Hepatocyte (in vitro differentiated cells): ENCODE measurements at places on chromosomes 3 and 15.

GRCh38 chr15:43509660-43510199, 7.7 kb upstream of the MAP1A start:
- peak; percentile 39 for DNase-seq

DNA sequence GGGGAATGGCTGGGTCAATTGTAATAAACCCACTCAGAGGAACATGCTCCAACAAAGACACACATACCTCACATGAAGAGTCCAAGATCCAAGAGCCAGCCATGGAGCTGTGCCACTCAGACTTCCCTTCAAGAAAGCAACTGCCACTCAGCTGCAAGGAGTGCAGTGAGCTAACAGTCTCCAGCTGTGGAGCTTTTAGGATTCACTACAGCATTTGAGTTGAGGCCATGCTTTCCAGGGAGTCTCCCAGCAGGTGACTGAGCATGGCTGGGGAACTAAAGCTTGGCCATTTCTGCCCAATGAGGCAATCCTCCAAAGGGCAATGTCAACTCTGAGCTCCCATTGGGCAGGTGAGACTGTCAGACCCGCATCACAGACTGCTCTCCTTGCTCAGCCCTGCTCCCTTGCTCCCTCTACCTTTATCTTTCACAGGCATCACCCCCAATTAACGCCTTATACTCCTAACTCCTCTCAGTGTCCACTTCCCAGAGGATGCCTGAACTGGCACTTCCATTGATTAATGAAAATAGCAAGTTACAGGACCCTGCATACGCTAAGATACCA, 165.3 kb upstream of the CTNNB1 start:
- no peak for DNase-seq

DNA sequence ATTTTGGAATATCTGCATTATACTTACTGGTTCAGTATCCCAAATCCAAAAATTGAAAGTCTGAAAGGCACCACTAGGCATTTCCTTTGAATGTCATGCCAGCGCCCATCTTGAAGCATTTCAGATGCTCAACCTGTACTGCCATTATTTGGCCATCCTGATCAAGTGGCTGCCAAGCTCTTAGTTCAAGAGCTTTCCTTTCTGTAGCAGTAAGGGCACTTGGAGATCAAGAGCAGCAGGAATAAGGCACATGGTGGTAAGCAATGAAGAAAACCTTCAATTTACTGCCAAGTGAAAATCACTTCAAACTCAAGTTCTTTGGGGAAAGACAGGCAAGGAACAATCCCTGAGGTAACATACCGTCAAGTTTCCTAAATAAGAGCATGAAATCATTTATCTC, 10.0 kb downstream of the RHOA start:
- DNase-seq, result no peak

- DNase-seq, result no peak
Observed at GRCh38 chr3:81788044-81788443, 26.6 kb upstream of the GBE1 start.

DNA sequence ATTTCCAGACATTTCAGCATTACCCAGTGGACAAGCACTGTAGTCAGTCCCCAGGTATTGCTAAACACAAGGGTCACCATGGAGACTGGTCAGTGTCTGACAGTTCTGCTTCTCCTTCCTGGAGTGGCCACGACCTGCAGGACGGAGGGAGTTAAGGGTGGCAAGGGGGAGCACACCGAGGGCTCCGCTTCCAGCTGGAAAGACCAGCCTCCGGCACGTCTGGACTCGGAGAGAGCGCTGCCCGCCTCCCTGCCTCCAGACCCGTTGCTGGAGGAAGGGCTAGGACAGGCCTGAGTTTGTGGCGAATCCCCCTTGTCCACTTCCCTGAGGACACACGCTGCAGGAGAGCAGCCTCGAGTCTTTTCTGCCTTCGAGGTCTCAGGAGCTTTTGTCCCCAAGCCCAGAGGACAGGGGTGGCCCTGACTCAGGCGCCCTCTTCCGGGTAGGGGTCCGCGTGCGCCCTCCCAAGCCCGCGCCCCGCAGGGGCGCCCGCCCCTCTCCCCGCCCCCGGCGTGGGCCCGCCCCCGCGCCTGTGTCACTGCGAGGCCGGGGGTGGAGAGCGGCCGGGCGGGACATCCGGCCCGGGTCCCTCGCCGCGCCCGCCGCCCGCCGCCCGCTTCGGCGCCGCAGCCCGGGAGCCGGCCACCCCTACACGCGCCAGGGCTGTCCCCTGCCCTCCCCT, at the start of gene CHST14:
TSS of gene CHST14 (plus strand) at position 562 of the 682 bp plus-strand sequence. CDS start 230 bp downstream, outside the sequence.
- DNase-seq, result peak; percentile 82

GRCh38 chr3:264394-265156, 68.0 kb downstream of the CHL1 start:
- peak; percentile 41 for DNase-seq

GRCh38 chr3:162390891-162391290, 894.3 kb downstream of the OTOL1 start:
- DNase-seq, result no peak

DNA sequence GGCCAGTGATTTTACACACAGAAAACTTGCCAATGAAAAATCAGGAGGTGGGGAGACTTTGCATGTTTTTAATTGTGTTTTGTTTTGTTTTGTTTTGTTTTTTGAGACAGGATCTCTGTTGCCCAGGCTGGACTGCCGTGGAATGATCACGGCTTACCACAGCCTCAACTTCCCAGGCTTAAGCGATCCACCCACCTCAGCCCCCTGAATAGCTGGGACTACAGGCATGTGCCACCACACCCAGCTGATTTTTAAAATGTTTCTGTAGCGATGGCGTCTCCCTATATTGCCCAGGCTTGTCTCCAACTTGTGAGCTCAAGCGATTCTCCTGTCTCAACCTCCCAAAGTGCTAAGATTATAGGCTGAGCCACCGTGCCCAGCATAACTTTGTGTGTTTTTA, 46.0 kb downstream of the MEIS2 start:
- DNase-seq, result no peak
